ENCODE measurements at places on chromosomes 13 and 19. TPM values are rescaled to one million over a fixed set of nuclear protein-coding genes. Genes with fewer than 3 reads are reported as not detected.

GRCh38 chr13:45332831-45333219 is 8.2 kb downstream of the TPT1 start:
- no peaks in the 10 kb centered on the region for H3K27me3 ChIP-seq
- H3K27ac ChIP-seq: peak overlapping the region; percentile 3
- H3K36me3 ChIP-seq: peaks cover 55% of the 10 kb centered on the region

- no peak overlapping the region for H3K27ac ChIP-seq
- no peak for DNase-seq
- H3K4me1 ChIP-seq: no peaks in the 10 kb centered on the region
These were observed 65.0 kb downstream of the COG3 start for GRCh38 chr13:45529758-45530157.

DNA sequence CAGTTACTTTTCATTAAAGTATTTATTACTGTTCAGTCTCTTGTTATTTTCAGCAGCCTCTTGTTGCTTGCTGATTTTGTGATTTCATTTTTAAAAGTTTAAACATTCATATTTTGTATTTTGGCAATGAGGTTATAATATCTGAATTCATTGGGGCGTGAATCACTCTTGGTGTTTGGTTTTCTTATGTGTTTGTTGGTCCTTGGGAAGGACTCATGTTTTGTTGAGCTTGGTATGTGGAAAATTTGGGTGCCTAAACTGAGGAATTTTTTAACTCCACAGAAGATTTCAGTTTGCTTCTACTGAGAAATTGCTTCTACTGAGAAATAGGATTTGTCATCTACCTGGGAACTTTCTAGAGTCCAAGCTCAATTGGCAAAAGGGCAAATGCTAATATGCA is 38.2 kb downstream of the PDS5B start:
- H3K27me3 ChIP-seq: no peaks in the 10 kb centered on the region
- H3K27ac ChIP-seq: no peak overlapping the region
- H3K36me3 ChIP-seq: peaks cover 40% of the 10 kb centered on the region
- H3K4me1 ChIP-seq: peaks cover 12% of the 10 kb centered on the region

DNA sequence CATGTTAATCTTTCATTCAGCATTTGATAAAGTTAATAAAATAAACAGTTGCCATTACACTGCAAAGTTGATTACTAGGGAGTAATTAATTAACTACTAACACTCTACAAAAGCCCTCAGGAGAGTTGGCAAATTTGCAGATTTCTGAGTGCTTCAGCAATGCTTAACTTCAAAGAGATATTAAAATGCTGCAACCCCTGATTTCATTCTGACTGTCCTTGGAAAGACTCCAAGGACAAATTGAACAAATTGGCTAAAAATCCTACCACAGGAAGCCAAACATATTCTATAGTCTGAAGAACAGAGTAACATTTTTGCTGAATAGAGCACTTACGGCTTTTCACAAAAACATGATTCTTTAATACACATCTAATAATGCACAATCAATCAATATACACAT is 1543.0 kb downstream of the SLITRK5 start:
- H3K4me1 ChIP-seq: no peaks in the 10 kb centered on the region
- no peak for DNase-seq
- no peaks in the 10 kb centered on the region for H3K27me3 ChIP-seq
- no peaks in the 10 kb centered on the region for H3K36me3 ChIP-seq

DNA sequence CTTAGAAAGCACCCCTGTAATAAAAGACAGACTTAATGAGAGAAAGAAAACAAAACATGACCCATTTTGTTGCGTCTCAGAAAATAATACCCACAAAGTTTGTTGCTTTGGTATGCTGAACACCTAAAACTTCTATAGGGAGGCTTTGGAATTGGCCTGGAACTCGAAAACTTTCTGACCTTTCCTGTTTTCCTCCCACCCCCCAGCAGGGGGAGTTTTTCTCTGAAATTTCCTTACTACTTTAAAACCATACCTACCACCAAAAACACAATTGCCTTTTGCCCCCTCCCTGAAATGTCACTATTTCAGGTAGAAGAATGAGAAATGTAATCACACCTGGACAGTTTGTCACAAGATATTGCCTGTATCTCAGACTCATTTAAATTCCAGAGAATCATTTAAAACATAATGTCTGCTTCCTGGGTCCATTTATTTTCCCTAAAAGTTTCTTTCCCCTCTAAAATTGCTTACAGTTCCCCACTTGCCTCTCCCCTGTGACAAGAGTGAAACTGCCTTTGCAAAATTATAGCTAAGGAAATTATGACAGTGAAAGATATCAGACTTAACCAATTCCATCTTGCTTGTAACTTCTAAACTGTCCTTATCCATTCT is 2700.2 kb downstream of the PCDH9 start:
- H3K27ac ChIP-seq: no peak overlapping the region
- H3K36me3 ChIP-seq: no peaks in the 10 kb centered on the region
- no peak for DNase-seq
- H3K27me3 ChIP-seq: no peaks in the 10 kb centered on the region

GRCh38 chr19:53785196-53785889 is 38.8 kb downstream of the NLRP12 start:
- H3K4me3 ChIP-seq: no peak overlapping the region
- DNase-seq: no peak
- H3K27ac ChIP-seq: no peak overlapping the region
- H3K36me3 ChIP-seq: no peaks in the 10 kb centered on the region
- H3K27me3 ChIP-seq: peaks cover 6% of the 10 kb centered on the region
- no peaks in the 10 kb centered on the region for H3K4me1 ChIP-seq

- no peaks in the 10 kb centered on the region for H3K36me3 ChIP-seq
- H3K27ac ChIP-seq: peak overlapping the region; percentile 84
- DNase-seq: peak; percentile 15
These were observed 8.6 kb upstream of the CDC16 start for GRCh38 chr13:114226088-114226487.

DNA sequence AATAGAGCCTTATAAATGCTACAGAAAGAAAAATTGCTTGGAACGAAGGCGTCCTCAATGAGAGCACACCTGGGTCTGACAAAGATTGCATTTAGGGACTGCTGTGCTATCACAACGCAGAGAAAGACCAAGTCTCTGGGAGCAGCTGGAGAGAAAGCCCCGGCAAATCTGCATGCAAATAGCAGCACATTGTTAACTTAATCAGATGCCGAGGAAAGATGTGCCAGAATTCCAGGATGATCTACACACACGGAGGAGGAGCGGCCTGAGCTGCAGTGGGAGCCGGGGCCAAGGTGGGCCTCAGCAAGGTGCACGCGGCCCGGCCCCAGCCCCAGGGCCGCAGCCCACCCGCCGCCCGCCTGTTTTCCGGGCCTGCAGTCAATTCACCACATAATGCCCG is 1.4 kb downstream of the ZNF536 start:
- H3K4me3 ChIP-seq: no peak overlapping the region
- no peak overlapping the region for H3K27ac ChIP-seq
- no peaks in the 10 kb centered on the region for H3K4me1 ChIP-seq
- peaks cover 33% of the 10 kb centered on the region for H3K27me3 ChIP-seq

- DNase-seq: peak; percentile 42
- H3K4me3 ChIP-seq: no peak overlapping the region
- peak overlapping the region; percentile 86 for H3K27ac ChIP-seq
- no peaks in the 10 kb centered on the region for H3K27me3 ChIP-seq
- peaks cover 19% of the 10 kb centered on the region for H3K4me1 ChIP-seq
- H3K36me3 ChIP-seq: no peaks in the 10 kb centered on the region
These were observed 126.6 kb downstream of the USP12 start for GRCh38 chr13:27044837-27045570.

- no peak overlapping the region for H3K4me3 ChIP-seq
- H3K27me3 ChIP-seq: no peaks in the 10 kb centered on the region
- no peaks in the 10 kb centered on the region for H3K36me3 ChIP-seq
These were observed 186.3 kb downstream of the TUBA3C start for GRCh38 chr13:18995259-18995873.

The LILRA1 gene
- not detected for total RNA-seq

The GARIN5A gene
- not detected for total RNA-seq

The OSCAR gene
- total RNA-seq: 0.32 TPM
